ENCODE measurements at places on chromosomes 5 and 9.
A peak's percentile ranks its signal among the peaks of the same experiment; 100 is the strongest.

DNA sequence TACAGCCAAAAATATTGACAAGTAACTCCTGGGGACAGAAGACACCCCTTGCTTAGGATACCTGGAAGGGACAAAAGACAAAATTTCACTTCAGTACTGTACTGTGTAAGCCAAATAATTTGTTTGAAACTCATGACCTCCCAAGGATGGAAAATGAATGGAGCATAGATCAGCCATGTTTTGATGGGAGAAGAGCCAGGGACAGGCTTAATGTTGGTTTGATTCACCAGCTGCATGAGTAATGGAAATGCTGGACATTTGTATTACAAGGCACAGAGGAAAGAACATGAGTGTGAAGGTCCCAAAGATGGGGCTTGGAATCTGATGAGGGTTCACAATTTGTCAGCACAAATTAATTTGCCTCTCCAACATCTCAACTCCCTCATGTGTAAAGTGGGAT is 122.8 kb downstream of the ENC1 start:
- DNase-seq = peak; percentile 93

DNA sequence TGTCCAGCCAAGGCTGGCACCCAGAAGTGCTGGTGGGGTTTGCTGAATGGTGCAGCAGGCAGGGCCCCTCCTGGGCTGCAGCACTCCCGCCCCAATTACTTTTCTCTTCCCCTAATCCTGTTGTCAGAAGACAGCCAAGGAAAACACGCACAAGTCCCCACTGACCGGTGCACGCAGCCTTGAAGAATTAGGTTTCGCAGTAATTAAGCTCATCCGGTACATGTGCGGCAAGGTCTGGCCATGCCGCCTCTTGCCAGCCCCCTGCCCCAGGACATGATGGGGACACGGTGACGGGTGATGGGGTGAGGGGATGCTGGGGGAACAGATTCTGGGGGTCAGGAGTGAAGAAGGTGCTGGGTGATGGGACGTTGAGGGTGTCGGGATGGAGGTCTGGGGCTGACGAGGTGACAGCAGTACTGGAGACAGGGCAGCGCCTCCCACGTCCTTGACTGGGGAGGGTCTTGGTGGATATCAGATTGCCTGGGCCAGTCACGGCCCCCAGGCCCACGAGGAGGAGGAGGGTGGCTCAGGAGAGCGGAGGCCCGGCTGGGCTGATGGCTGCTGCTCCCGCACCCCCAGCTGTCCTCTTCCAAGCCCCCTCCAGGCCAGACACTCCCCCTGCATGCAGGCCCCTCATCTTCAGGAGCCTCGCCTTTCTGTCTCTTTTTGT is 34.9 kb downstream of the BARX1 start:
- DNase-seq = no peak

DNA sequence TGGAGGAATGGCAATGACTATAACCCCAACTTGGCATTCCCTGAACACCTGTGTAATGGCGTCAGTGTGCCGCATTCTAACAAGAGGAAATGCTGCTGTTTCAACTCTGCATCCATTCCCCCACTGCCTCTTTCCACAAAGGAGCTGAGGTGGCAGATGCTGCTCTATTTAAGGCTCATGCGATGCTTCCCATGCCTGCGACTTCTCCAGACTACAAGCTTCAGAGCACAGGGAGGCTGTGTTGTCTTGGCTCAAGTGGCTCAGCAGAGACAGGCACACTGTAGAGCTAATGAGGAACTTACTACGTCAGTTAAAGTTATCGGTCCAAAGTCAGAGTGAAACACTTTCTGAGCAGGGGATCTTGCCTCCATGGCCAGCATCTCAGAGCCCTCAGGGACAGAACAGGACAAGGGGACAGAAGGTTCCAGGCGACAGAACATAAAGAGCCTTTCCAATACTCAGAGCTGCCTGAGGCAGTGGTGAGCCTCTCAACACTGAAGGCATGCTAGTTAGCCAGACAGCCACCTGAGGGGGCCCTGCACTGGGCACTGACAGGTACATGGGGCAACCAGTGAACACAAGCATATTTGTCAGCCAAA is 21.8 kb downstream of the TNIP1 start:
- no peak for DNase-seq

GRCh38 chr5:32589942-32590869 is 4.8 kb downstream of the SUB1 start:
- DNase-seq = peak; percentile 40

- no peak for DNase-seq
Observed at GRCh38 chr9:28970241-28970654, 1397.0 kb upstream of the C9orf72 start.

DNA sequence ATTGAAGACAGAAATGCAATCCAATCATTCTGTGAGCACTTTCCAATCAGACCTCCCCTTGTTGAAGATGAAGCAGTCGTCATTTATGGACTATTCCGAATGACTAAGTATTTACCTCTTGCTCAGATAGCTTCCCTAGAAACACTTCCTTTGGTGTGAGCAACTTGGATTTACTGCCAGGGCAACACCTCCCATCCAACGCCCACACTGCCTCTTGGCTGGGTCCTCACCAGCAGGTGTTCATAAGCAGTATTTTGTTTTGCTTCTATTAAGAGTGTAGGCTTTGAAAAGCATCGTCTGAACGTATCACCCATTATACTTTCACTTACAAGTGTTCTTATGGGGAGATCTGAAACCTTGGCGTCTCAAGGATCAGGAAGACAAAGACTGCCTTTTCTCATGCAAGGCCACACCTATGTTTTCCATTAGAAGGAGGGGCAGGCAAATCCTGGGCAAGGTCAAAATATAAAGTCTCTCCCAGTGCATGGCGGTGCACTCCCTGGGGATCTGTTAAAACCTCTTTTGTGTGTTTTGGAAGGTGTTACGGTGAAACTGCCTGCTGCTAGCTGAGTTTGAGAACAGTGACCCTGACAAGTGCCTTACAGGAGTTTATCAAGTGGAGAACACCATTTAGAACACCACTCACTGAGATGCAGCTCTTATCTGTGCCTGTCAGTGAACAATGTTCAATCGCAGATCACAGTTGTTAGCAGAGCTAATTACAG is 10.6 kb upstream of the MARCHF3 start:
- peak; percentile 35 for DNase-seq

DNA sequence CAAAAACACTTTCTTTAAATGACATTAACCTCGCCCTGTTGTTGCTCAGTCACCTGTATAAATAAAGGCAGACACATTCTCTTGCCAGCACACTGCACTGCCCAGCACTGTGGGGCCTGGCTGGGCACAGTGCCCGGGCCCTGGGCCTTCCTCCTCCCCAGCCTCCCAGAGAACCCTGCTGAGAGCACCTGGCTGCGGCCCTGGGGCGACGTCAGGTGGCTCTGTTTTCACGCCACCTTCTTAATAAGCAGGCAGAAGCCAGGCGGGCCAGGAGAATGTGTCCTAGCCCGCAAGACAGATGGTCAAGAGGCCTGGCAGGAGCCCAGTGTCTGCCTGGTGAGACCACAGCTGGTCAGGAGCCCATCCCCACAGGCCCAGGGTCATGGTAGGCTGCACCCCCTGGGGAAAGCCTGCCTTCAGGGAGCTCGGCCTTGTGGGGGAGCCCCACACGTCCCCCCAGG is 8.2 kb upstream of the AGPAT2 start:
- no peak for DNase-seq

GRCh38 chr5:77262697-77263096 is 52.2 kb downstream of the PDE8B start:
- no peak for DNase-seq

GRCh38 chr5:107817436-107817835 is 146.7 kb upstream of the EFNA5 start:
- DNase-seq = no peak

DNA sequence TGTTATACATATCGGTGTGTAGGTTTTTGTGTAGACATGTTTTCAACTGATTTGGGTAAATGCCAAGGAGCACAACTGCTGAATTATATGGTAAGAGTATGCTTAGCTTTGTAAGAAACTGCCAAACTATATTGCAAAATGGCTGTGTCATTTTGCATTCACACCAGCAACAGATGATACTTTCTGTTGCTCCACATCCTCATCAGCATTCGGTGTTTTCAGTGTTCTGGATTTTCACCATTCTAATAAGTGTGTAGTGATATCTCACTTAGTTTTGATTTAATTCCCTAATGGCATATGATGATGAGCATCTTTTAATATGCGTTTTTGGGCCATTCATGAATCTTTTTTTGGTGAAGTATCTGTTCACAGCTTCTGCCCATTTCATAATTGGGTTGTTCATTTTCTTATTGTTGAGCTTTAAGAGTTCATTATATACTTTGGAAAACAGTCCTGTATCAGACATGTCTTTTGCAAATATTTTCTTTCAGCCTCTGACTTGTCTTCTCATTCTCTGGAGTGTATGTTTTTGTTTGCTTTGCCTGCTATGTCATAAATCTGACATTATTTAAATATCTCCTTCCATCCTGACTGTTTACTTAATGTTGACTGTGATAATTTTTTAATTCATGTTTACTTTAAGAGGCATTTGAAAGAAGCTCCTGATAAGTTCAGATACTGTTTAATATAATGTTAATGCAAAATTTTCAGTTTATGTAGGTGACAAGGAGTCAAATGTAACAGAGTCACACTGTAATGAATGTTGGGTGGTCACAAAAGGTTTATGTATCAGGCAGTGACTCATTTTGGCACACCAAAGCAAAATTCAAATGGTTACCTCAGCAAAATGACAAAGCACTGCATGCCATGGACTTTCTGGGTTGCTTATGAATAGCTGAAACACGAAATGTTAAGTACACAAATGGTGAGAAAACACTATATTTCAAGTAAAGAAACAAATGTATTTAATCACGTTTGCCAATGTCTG is 181.1 kb upstream of the DAB2 start:
- DNase-seq = no peak

GRCh38 chr9:101999441-101999840 is 261.0 kb upstream of the GRIN3A start:
- DNase-seq = no peak

- no peak for DNase-seq
Observed at GRCh38 chr5:6869677-6870076, 156.4 kb downstream of the TENT4A start.

DNA sequence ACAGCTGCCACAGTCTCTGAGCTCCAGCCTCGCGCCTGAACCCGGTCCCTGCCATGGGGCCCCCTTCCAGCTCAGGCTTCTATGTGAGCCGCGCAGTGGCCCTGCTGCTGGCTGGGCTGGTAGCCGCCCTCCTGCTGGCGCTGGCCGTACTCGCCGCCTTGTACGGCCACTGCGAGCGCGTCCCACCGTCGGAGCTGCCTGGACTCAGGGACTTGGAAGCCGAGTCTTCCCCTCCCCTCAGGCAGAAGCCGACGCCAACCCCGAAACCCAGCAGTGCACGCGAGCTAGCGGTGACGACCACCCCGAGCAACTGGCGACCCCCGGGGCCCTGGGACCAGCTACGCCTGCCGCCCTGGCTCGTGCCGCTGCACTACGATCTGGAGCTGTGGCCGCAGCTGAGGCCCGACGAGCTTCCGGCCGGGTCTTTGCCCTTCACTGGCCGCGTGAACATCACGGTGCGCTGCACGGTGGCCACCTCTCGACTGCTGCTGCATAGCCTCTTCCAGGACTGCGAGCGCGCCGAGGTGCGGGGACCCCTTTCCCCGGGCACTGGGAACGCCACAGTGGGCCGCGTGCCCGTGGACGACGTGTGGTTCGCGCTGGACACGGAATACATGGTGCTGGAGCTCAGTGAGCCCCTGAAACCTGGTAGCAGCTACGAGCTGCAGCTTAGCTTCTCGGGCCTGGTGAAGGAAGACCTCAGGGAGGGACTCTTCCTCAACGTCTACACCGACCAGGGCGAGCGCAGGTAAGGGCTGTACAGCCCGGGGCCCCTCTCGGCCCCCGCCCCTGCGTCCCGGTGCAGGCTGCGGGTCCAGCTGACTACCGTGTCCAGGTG is 509 bp downstream of the LVRN start:
- no peak for DNase-seq

All from kidney glomerular epithelial cell (primary cell).